ENCODE measurements at places on chromosomes 6 and 20. TPM values are rescaled to one million over a fixed set of nuclear protein-coding genes. Genes with fewer than 3 reads are reported as not detected.

GRCh38 chr20:63328026-63328700 is 33.0 kb downstream of the CHRNA4 start:
- DNase-seq = no peak

Gene ZNF311
- polyA plus RNA-seq = 6.7 TPM

Gene BPIFB4
- not detected for polyA plus RNA-seq

- no peak for DNase-seq
These were observed 437 bp upstream of the CDKAL1 start for GRCh38 chr6:20533746-20534294.

DNA sequence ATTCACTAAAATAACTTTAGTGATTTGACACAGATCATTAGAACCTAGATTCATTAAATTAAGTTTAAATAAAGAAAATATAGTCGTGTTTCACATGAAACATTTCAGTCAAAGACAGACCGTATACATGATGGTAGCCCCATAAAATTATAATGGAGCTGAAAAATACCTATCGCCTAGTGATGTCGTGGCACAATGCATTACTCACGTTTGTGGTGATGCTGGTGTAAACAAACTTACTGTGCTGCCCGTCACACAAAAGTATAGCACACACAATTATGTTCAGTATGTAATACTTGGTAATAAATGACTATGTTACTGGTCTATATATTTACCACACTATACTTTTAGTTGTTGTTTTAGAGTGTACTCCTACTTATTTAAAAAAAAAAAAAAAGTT is 17.3 kb downstream of the DST start:
- no peak for DNase-seq

Gene HFE
- polyA plus RNA-seq = 9.7 TPM

Gene SLC35F1
- polyA plus RNA-seq = 3.7 TPM

Gene GLYATL3
- polyA plus RNA-seq = not detected

DNA sequence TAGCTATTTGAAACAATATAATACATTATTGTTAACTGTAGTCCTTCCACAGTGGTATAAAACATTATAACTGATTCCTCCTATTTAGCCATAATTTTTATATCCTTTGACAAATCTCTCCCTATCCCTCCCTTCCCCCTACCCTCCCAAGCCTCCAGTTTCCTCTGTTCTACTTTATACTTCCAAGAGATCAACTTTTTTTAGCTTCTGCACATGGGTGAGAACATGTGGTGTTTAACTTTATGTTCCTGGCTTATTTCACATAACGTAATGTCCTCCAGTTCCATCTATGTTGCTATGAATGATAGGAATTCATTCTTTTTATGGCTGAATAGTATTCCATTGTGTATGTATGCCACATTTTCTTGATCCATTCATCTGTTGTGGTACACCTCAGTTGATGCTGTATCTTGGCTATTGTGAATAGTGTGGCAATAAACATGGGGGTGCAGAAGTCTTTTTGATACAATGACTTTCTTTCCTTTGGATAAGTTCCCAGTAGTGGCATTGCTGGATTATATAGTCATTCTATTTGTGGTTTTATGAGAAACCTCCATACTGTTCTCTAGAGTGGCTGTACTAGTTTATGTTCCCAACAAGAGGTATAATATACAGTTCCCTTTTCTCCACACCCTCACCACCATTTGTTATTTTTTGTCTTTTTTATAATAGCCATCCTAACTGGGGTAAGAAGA is 205.0 kb downstream of the KCNQ5 start:
- DNase-seq = no peak

Gene TMEM151B
- 0.98 TPM for polyA plus RNA-seq

Gene BFSP1
- polyA plus RNA-seq = 3.3 TPM

DNA sequence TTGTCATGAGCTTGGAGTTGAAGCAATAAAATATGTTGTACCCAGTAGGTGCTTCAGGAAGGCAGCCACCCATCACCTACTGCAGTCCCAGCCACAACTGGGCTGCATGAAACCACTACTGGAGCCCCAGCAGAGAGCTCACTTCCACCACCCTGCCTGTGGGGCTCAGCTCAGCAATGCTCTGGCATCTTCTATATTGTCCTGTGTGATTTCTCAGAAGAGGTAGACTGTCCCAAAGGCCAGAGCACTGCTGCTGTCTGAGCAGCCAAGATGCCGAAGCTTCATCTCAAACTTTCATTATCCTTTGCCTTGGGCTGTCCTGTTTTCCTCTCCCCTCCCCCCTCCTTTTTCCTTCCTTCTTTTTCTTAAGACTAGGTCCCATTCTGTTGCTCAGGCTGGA is 126.9 kb downstream of the DHX35 start:
- DNase-seq = no peak

Gene CRISP2
- polyA plus RNA-seq = not detected

Gene CCN6
- polyA plus RNA-seq = 2.5 TPM

- DNase-seq = no peak
These were observed 55.5 kb upstream of the SGK1 start for GRCh38 chr6:134373282-134373922.

- DNase-seq = no peak
These were observed 20.0 kb downstream of the TBC1D7 start for GRCh38 chr6:13308332-13308731.

Gene TTLL9
- 7.5 TPM for polyA plus RNA-seq

DNA sequence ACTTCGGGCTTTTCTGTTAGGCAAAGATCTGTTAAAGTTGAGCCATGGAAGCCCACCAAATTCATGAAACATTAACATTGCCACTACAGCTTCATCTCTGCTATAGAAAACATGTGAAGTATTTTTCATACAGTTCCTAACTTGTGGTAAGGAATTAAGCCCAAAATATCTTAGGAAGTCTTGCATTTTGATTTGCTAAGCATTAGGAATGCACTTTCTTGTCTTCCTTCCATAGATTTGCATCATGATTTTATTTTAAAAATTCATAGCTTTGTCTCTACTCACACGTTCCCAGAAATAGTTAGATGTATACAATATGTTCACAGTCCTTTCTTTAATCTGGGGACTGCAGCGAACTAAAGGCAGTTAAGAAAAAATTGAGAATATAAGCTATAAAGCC is 325.6 kb downstream of the CENPW start:
- no peak for DNase-seq

Gene PHACTR1
- 15.0 TPM for polyA plus RNA-seq

Gene FAM120B
- polyA plus RNA-seq = 36.9 TPM

DNA sequence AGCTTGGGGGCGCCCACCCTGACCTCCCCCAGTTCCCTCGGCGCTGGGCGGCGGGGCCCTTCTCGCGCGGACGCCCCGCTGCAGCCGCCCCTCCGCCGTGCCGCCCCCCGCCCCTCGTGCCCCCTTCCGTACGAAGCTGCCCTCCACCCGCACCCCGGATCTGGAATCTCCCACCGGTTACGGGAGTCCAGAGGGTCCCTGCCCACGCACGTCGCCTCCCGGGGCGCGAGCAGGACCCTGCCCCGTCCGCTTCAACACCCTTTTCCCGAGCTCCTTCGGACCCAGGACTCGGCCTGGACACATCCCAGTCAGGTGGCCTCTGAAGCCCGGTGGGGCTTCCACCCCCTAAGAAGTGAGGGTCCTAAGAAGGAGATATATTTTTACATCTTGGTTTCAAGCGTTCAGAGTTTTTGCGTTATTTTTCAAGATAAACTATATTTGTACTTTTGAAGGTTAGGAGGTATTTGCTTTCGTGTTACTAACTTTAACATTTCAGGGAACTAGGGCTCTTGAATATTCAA is 506 bp downstream of the ARFGAP1 start:
- DNase-seq = no peak

GRCh38 chr6:111992851-111993250 is 61.1 kb upstream of the CCN6 start:
- DNase-seq = no peak

Gene FARS2
- 20.0 TPM for polyA plus RNA-seq
